WTC11 (cell line): ENCODE measurements at places on chromosomes 1 and 21.

- no peak for DNase-seq
Observed at GRCh38 chr1:202107801-202108731, 14.7 kb upstream of the GPR37L1 start.

- no peak for DNase-seq
Observed at GRCh38 chr1:221809091-221810029, 67.5 kb upstream of the DUSP10 start.

DNA sequence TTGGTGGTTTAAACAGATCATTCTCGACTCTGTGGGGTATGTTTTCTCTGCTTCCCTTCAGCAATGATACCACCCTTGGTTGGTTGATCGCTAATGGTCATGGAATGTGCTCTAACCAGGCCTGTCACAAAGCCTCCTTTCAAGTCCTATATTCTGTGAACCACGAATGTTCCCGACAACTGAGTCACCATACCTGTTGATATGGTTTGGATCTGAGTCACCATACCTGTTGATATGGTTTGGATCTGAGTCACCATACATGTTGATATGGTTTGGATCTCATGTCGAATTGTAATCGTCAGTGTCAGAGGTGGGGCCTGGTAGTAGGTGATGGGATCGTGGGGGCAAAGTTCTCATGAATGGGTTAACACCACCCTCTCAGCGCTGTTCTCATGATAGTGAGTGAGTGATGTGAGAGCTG, 10.2 kb upstream of the CAMK2N1 start:
- DNase-seq: no peak

GRCh38 chr1:107965110-107965991, at the start of gene VAV3:
VAV3 (minus strand) TSS chr1:107965180; CDS start chr1:107964869, 311 bp downstream.
- DNase-seq: peak; percentile 86

DNA sequence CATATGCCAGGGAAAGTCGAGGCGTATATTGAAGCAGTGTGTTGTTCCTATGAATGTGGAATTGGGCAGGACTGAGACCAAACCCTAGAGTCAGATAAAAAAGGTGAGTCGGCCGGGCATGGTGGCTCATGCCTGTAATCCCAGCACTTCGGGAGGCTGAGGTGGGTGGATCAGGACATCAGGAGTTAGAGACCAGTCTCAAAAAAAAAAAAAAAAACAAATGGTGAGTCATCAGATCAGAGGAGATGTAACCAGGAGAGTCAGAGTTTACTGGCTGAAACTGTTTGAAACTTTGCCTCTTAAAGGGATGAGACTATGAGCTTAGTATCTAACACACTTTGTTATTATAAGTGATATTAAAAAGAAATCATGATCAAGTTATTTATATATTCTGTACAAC, 26.4 kb upstream of the SYCP1 start:
- DNase-seq: no peak

DNA sequence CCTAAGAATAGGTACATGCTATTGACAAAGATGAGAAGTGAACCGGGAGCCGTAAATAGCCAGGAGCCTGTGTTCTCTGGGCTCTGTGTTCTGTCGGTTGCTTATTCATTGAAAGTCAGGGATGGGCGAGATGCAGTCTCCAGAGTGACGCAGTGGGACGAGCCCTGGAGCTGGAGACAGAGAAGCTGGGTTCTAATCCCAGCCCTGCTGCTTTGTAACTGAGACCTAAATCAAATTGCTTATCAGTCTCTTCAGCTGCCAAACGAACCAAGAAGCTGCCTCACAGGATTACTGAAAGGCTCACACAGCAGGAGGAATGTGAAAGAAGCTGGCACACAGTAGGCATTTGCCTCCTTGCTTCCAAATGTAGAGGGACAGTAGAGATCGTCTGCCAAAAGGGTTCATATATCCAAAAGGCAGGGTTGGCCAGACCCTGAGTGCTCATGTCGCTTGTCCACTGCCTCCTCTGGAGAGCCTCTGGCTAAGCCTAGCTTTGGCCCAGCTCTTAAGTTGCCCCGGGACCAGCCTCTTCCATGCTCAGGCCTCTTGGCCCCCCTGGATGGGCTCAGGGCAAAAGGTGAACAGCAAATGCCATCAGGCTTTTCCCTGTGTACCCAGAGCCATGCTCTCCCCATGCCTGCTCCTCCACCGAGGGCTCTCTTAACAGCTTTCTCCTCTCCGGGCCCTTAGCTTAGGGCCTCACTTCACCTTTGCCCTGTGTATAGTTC, 134.2 kb upstream of the IPO9 start:
- no peak for DNase-seq

DNA sequence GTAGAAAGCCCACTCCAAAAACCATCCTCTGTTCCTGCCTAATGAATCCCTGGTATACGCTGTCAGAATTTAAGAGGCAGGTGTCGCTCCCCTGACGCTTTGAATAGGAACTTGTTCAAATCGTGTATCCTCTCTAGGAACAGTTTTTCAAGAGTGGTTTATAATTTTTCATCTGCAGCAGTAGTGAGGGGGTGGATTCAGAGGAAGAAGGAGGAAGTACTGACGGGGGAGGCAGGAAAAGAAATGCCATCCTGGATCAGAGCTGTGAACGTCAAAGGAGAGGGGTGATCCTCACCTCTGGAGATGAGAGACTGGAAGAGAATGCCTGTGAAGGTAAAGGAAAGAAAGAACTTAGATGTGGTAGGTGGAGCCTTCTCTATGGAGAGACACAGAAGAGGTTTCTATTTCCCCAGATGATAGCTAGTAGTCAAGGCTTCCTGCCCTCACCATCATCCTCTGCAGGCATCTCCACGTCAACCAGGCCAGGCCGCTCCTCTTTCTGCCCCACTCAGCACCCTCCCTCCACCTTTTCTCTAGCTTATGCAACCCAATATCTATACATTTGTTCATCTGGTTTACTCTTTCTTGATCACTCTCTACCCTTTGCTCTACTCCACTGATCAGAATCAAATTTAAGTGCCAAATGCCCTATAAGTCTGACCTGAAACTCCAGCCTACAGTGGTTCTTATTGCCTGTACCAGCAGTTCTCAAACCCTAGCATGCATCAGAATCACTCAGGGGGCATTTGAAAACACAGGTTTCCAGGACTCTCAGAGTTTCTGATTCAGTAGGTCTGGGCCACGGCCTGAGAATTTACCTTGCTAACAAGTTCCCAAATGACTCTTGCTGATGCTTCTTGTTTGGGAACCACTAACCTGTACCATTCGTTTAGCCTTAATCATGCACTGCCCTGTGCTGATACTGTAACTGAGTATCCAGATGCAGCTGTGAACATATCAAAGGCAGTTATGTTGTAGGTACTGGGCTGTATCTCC, 13.1 kb upstream of the BCL9 start:
- DNase-seq: no peak

DNA sequence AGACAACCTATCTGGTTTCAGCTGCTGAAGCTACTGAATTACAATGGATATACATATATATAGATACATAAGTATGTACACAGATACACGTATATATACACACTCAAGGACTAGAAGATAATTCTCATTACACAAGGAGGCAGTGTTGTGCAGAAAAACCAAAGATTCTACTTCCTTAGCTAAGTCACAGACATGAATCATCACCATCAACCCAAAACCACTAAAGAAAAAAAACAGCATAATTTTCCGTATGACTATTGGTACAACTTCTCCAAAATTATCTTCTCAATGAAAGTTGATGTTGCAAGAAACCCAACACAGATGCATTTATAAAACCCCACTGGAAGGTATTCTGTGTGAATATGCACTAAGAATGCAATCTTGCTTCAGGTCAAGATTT, 36.8 kb upstream of the RPF1 start:
- DNase-seq: no peak

GRCh38 chr1:56370513-56370912, 208.8 kb downstream of the PLPP3 start:
- no peak for DNase-seq

GRCh38 chr1:64948905-64949833, 17.2 kb downstream of the JAK1 start:
- DNase-seq: no peak

DNA sequence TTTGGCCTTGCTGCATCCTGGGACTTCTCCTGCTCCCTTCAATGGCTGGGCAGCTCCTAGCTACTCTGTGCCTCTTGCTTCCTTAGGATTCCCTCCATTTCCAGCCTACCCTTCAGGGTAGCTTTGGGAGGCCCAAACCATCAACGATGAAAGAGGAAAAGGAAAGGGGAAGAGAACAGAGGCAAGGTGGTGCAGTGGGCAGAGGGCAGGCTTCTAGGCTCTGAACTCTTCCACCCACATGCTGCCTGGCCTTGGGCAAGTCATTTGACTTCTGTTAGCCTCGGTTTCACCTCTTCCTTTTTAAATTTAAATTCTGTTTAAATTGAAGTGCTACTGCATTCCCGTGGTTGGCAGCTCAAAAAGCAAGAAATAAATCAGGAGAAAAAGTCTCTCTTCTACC, 5.7 kb upstream of the PPM1J start:
- DNase-seq: no peak

DNA sequence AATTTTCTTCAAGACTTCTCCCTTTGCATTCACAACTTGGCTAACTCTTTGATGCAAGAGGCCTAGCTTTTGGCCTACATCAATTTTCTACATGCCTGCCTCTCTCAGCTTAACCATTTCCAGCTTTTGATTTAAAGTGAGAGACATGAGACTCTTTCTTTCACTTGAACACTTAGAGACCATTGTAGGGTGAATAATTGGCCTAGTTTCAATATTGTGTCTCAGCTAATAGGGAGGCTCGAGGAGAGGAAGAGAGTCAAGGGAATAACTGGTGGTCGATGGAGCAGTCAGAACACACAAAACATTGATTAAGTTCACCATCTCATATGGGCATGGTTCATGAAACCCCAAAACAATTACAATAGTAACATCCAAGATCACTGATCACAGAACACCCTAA, 225.5 kb downstream of the TPR start:
- no peak for DNase-seq

DNA sequence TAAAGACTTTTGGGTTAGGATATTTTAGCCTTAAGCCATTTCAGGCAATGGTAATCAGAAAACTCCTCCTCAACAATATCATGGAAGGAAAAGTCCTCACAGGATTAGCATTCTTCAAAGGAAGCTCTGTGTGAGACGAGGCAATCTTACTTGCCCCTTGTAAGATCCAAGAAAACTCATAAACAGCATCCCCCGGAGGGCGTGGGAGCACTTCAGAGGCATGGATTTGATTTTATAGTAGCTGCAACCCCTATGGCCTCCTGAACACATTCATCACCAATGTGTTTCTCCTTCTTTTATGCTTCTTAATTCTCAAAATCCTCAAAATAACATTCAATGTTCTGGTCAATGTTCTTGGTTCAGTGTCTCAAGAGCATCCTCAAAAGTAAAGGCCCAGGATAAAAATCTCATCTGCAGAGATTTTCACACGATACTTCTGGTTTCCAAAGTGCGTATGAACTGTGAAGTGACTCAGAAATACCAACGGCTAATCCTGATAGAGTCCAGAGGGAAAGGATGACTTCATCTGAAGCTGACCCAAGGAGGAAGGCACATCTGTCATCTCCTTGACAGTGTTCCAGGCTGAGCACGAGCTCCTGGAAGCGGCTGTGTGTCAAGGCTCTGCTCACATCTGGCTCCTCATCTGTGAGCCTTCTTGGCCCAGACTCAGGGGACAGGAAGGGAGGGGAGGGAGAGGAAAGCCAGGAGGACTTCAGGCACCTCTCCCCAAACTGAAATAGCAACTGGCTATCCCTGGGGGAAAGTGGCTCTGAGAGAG, 49.3 kb upstream of the PSEN2 start:
- no peak for DNase-seq

DNA sequence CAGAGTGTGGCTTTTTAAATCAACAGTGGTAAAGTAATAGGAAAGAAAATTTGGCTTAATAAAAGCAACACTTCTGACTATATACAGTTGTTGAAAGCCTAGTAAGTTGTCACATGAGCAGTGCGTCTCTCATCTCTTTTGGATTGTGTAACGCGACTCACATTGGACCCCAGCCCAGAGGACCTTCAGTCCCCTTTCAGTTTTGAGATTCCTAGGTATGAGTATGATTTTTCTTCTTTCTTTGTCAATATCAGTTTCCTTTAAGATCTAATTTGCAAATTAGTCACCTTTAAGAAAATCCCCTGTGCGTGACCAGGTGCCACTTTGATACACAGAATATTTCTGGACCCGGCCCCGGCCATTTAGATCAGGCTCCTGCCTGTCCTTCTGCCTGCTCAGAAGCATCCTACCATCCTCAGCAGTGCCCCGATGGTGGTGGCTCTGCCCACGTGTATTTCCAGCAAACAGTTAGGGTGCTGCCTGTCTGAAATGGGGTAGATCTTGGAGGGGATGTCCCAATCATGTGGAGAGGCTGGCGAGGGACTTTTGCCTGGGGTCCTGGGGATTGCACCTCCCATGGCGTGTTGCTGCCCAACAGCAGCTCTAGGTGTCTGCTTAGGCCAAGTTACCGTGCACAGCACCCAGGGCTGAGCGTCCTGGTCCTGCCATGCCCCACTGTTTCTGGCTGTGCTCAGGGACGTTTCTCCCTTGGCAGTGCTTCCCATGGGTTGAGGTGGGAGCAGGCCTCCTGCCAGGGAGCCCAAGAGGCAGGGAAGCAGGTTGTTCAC, 21.1 kb downstream of the SNAP47 start:
- DNase-seq: no peak

DNA sequence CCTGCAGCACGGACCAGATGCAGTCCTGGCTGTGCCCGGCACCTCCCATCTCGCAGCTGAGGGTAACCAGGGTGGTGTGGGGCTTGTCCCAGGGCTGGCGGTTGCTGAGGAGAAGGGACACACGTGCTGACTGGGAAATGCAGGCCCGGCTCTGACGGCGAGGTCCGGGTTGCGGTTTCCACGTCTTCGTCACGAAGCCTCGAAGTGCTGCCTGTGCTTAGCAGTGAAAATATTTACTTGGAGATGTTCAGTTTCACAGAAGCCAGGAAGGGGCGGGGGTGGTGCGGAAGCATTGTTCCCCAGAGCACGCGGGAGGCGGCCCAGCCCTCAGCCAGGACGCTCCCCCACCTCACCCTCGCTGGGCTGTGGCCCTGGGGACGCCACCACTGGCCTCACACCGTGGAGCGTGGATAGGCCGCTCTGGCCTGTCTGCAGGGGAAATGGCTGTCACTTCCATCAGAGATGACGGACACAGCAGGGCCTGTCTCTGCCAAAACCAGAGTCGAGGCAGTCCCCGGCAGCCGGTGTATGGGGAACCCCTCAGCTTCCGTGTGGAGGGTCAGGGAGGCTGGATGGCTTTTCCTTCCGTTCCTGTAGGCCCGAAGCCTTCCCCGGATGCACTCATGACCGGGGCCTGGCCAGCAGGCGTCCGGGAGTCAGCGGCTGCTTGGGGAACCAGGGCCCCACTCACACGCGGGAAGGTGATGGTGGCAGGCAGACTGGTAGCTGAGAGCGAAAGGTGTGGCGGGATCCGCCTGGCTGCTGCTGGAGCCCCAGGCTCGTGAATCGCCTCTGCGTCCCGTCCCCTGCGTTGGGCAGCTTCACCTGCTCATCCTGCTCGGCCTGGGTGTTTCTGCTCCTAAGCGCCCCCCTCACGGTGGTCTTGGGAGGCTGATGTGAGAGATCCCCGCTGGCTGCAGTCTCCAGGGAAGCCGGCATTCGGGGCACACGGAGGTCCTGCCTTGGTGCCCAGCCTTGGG, 14.7 kb upstream of the POFUT2 start:
- no peak for DNase-seq
